ENCODE measurements at places on chromosomes 2 and 18. TPM values are rescaled to one million over a fixed set of nuclear protein-coding genes. Genes with fewer than 3 reads are reported as not detected.

Gene OTOS
- total RNA-seq = not detected

Gene CXCR1
- total RNA-seq = not detected

- H3K4me3 ChIP-seq = no peak overlapping the region
- no peak for DNase-seq
- no peaks in the 10 kb centered on the region for H3K27me3 ChIP-seq
Measured at GRCh38 chr18:44893045-44893706, 212.5 kb downstream of the SETBP1 start.

- no peaks in the 10 kb centered on the region for H3K27me3 ChIP-seq
- no peaks in the 10 kb centered on the region for H3K36me3 ChIP-seq
- no peaks in the 10 kb centered on the region for H3K4me1 ChIP-seq
Measured at GRCh38 chr2:116719836-116720235, 1094.7 kb upstream of the DDX18 start.

DNA sequence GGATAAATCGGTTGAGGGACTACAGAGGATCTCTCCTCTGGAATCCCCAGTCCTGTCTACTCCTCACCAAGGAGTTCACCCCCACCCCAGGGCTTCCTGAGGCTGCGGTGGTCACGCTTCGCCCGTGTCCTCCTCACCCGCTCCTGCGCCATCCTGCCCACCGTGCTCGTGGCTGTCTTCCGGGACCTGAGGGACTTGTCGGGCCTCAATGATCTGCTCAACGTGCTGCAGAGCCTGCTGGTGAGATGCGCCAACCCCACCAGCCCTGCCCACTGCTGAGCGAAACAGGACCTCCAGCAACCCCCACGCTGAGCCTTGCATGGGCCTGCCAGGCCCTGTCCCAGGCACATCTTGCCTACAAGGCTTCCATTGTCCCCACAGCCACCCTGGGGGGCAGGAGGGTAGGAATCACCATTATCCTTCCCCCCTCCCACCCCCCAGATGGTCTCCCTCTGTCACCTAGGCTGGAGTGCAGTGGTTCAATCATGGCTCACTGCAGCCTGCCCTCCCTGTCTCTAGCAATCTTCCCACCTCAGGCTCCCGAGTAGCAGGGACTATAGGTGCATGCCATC, 6.7 kb upstream of the CTDSP1 start:
- H3K36me3 ChIP-seq = no peaks in the 10 kb centered on the region
- DNase-seq = no peak
- peaks cover 17% of the 10 kb centered on the region for H3K4me1 ChIP-seq
- peaks cover 17% of the 10 kb centered on the region for H3K27me3 ChIP-seq
- no peak overlapping the region for H3K27ac ChIP-seq
- H3K4me3 ChIP-seq = no peak overlapping the region

- no peak for DNase-seq
- no peaks in the 10 kb centered on the region for H3K27me3 ChIP-seq
- peaks cover 5% of the 10 kb centered on the region for H3K4me1 ChIP-seq
- no peak overlapping the region for H3K4me3 ChIP-seq
- H3K36me3 ChIP-seq = no peaks in the 10 kb centered on the region
Measured at GRCh38 chr2:40962026-40962425, 510.1 kb upstream of the SLC8A1 start.

Gene IL1F10
- total RNA-seq = not detected

DNA sequence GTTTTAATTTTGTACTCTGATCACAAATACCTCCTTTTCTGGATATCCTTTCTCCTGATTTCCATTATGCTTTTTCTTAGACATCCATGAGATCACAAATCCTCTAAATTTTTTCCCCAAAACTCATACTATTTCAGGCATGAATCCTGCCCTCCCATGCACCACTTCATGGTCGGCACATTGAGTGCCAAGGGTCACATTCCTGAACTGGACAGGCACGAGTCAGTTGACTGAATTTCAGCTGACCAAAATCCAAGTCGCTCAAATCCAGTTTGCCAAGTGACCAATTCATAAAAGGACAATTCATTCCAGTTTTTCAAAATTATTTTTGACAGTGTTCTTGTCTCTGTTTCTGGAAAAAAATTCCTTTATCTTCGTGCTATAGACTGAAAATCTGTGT, 22.1 kb downstream of the DYNAP start:
- no peaks in the 10 kb centered on the region for H3K27me3 ChIP-seq
- no peak overlapping the region for H3K4me3 ChIP-seq
- H3K27ac ChIP-seq = no peak overlapping the region
- DNase-seq = no peak

Data from type B pancreatic cell (in vitro differentiated cells).